ENCODE measurements at places on chromosomes 6 and 20.

DNA sequence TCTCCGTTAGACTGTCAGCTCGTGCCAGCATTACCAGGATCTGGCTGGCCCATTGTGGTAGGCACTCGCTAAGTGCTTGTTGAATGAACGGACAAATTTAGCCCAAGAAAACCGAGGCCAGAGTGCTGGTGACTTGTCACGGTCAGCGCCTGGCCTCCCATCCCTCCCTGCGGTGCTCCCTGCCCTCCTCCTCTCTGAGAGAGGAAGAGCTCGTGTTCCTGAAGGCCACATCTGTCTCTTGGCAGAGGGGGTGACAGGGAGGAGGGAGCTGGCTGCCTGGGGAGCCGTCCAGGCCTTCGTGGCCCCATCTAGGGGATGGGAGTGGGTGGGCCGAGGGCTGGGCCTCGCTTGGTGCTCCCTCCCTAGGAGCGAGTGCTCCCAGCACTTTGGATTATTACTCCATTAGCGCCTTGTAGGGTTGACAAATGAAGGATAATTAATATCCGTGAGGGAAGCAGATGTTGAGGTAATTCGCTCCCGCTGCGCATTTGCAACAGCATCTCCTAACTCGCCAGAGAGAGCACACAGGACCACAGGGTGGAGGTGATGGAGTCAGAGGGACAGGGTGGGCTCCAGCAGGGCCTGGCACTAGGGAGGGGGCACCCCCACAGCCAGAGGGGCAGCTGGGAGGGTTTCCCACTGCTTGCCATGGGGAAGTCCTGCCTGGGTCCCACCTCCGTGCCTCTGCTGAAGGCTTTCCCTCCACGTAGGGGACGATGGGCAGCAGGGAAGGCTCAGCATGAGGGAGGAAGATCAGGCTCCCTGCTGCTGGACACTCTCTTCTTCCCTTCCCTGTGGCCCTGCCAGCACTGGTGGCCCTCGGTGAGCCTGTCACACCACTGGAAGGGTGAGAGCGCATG is 37.0 kb downstream of the VSTM2L start:
- DNase-seq = no peak

- DNase-seq = peak; percentile 40
Measured at GRCh38 chr6:36615018-36615761, 21.0 kb downstream of the SRSF3 start.

GRCh38 chr6:132998418-132998817 is 184.0 kb downstream of the RPS12 start:
- DNase-seq = no peak

GRCh38 chr6:126204126-126204525 is 135.8 kb upstream of the CENPW start:
- DNase-seq = no peak

- DNase-seq = no peak
Measured at GRCh38 chr6:25645916-25646315, 6.1 kb upstream of the SCGN start.
